Panc1 (cell line): ENCODE measurements at places on chromosomes 16 and 17.
A peak's percentile ranks its signal among the peaks of the same experiment; 100 is the strongest.

DNA sequence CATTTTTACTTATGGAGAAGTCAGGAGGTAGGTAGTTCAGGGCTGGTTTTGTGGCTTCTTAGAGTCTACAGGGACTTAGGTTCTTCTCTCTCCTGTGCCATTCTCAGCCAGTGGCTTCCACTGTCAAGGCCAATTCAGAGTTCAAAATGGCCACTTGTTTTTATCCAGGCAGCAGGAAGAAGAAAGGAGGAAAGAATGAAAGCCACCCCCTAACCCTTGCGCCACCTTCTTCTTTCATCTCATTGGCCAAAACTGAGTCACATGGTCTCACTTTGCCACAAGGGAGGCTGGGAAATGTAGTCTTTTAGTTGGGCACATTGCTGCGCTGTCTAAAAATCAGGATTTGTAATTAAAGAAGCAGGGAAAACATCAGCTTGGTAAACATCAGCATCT is 60.8 kb upstream of the MED9 start:
- DNase-seq: no peak

GRCh38 chr17:53234138-53234537 is 588.6 kb upstream of the KIF2B start:
- DNase-seq: no peak

DNA sequence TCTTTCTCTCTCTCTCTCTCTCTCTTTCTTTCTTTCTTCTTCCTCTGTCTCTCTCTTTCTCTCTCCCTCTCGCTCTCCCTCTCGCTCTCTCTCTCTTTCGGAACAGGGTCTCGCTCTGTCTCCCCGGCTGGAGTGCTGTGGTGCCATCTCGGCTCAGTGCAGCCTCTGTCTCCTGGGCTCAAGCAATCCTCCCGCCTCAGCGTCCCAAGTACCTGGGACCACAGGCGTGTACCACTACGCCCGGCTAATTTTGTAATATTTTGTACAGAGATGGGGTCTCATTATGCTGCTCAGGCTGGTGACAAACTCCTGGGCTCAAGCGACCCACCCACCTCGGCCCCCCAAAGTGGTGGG is 12.7 kb upstream of the KLHDC4 start:
- DNase-seq: no peak

GRCh38 chr17:82383411-82383810 is 11.8 kb downstream of the UTS2R start:
- DNase-seq: no peak

- no peak for DNase-seq
These were observed 7.7 kb upstream of the SLC38A8 start for GRCh38 chr16:84050316-84050715.

- no peak for DNase-seq
These were observed 34.2 kb downstream of the GJC1 start for GRCh38 chr17:44795928-44796327.

DNA sequence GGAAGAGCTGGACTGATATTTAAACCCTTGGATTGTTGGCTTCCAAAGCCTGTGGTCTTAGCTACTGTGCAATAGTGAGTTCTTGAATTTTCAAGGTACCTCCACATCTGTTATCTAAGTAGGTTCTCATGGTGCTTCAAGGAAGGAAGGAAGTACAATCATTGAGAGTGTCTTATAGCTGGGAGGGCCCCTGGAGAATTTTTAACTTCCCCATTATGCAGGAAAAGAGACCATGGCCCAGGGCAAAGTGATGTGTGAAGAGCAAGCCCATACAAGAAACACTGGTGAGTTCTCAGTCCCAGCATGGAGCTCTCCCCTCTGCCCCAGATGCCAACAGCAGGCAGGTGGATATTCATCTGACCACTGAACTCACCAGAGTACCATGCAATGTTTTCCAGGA is 169.0 kb upstream of the IRX6 start:
- no peak for DNase-seq

DNA sequence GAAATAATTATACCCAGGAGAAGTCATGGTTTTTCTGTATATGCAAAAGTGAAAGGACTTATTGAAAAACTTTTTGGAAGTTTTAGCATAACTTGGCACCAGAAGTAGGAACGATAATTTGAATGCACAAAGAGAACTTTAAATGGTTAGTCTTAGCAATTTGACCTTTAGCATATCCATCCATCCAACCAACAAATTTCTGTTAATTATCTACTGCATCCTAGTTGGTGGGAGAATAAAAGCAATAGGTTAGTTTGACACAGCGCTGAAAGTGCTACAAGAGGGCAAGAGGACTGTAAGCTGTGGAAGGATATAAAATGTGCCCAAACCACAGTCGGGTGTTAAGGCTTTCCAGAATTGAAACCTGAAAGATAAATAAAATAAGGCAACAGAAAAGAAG is 17.6 kb downstream of the SPAG9 start:
- DNase-seq: no peak

GRCh38 chr16:18801145-18801972 is at the start of gene ARL6IP1:
Gene ARL6IP1, minus strand, starts transcription at chr16:18801549. Its CDS starts 83 bp downstream, at chr16:18801466.
- DNase-seq: peak; percentile 98

GRCh38 chr17:83062818-83063671 is 16.4 kb upstream of the METRNL start:
- DNase-seq: no peak

GRCh38 chr16:2386990-2387389 is 42.3 kb upstream of the CCNF start:
- DNase-seq: no peak

GRCh38 chr17:50258647-50259476 is 15.4 kb upstream of the TMEM92 start:
- DNase-seq: no peak

GRCh38 chr17:76720941-76721340 is 5.5 kb downstream of the JMJD6 start:
- no peak for DNase-seq

- no peak for DNase-seq
These were observed 1.9 kb upstream of the SLC46A1 start for GRCh38 chr17:28407974-28408306.

GRCh38 chr17:67164302-67164701 is 80.7 kb downstream of the HELZ start:
- no peak for DNase-seq

- no peak for DNase-seq
These were observed 196.2 kb downstream of the PRKCA start for GRCh38 chr17:66498580-66498979.

- no peak for DNase-seq
These were observed 2.0 kb downstream of the LUC7L3 start for GRCh38 chr17:50721194-50722010.

DNA sequence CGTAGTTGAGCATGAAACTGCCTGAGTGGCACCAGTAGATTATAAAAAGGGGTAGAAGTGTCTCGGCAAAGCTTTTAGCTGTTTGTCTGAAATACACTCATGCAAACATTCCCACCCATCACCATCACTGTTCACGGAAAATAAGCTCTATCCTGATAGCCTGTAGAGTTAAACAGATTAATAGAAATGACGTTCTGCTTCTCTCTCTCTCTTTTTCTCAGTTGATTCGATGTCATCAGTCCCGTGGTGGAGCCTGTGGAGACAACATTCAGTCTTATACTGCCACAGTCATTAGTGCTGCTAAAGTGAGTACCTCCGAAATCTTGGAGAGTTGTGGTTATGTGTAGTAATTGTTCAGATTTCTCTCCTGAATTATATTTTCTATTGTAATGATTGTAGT is 224.7 kb downstream of the BCAS3 start:
- DNase-seq: no peak

- no peak for DNase-seq
These were observed 10.8 kb downstream of the CDK5R1 start for GRCh38 chr17:32497431-32498205.

DNA sequence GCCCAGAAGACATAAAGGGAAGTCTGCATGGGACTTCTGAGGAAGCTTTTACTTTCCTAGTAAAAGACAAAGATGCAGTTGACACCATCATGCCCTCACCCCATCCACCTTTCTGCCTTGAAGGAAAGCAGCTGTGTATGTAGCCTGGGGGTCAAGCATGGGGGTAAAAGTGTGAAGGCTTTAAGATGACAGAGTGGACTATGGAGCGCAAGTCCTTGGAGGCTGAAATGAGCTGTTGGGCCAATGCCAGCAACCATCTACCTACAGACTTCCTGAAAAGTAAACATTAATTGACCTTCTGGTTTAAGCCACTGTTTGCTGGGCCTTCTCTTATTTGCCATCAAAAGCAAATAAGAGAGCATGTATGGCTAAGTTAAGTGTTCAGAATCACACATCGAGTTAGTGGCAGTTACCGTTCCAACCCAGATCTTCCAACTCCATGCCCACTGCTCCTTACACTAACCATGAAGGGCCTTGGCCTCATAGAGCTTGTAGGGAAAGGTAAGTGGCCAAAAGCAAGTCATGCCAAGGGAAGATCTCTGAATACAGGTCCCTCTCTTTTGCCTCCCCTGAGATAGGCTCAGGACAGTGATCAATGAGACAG is 30.0 kb downstream of the SLC13A5 start:
- no peak for DNase-seq

GRCh38 chr16:79195938-79196337 is 404.6 kb downstream of the MAF start:
- DNase-seq: no peak

GRCh38 chr16:86626966-86627365 is 48.6 kb downstream of the FOXL1 start:
- DNase-seq: no peak

GRCh38 chr16:17470182-17470907 is 415 bp downstream of the XYLT1 start:
- no peak for DNase-seq

DNA sequence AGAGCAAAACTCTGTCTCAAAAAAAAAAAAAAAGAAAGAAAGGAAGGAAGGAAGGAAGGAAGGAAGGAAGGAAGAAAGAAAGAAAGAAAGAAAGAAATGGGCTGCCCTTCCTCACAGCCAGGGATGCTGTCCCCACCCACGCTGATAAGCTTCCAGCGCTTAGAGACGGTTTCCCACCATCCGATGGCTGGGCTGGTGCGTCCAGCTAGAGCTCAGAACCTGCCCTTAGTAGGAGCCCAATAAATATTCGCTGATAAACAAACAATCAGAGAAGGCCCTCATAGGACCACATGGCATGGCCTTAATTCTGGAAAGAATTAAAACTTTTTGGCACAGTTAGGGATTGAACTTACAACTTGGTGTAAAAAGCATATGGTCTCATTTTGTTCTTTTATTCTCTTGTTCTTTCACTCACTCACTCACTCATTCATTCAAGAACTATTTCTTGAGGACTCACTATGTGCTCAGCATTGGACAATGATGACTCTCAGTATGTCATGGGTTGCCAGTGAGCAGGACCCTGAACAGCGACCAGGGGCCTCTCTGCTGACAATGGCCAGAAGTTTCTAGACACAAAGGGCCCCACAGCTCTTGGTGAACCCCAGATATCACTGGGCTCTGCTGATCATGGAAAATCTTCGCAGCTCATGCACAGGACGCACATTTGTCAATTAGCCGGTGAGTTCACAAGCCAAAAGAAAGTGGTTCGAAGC is 32.5 kb upstream of the TNRC6C start:
- no peak for DNase-seq

DNA sequence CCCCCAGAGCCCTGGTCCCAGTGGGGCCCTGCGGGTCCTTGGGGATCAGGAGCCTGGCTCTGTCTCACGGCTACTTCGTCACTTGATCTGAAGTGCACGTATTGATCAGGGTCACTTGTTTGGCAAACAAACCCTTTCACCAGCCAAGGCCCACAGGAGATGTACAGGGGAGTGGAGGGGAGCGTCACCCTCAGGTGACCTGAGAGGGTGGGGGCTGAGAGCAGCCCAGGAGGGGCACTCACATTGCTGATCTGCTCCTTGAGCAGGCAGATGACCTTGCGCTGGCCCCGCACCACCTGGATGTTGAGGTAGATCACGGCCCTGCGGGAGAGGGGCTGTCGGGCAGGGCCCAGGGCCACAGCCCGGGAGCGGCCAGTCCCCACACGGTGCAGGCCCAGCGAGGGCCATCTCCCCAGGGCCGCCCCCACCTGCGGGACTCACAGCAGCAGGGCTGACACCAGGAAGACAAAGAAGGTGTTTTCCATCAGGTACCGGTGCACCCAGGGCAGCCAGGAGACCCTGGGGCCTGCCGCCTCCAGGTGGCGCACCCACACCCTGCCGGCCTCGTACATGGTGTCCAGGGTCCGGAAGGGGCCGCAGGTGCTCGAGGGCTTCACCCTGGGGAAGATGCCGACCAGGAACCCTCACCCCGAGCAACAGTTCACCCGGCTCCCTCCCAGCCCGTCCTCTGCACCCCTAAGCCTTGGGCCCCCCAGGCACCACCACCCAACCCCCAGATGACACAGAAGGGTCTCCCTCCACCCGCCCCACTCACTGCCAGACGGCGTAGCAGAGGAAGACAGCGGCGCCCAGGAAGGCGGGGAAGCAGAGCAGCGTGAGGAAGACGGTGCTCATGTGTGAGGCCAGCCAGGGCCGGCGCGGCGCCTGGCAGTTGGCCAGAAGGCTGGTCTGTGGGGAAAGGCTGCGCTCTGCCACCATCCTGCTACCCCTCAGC is 11.3 kb downstream of the TMC6 start:
- no peak for DNase-seq

GRCh38 chr16:87306516-87306915 is 10.7 kb downstream of the C16orf95 start:
- DNase-seq: no peak

- DNase-seq: no peak
These were observed 619 bp downstream of the CACNB1 start for GRCh38 chr17:39196808-39197291.

GRCh38 chr17:66764506-66764905 is 70.4 kb upstream of the CACNG5 start:
- no peak for DNase-seq

- no peak for DNase-seq
These were observed 18.2 kb downstream of the CES5A start for GRCh38 chr16:55856950-55857349.

DNA sequence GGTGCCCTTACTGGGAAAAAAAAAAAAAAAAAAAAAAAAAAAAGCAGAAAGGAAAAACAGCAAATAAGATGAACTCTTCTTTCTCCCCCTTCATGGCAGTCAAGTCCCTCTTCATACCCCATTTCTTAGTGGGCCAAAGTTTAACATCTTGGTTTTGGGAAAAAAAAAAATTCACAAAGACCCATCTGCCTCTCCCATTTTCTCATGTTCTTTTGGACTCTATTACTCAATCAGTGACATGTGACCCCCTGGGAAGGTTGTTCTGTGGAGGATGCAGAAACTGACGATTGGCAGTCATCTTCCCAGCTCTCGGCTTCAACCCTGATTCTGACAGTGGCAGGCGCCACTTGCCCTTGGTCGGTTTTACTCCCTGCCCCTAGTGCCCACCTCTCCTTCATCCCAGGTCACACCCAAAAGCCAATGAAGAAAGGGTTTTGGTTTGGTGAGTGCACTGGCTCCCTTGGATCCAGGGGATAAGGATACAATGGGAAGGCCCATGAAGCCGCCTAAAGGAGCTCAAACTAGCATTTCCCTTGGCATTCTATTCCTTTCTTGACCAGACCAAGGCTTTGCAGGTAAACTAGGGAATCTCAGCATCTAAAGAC is 60.7 kb upstream of the TBX2 start:
- DNase-seq: no peak
